ENCODE measurements at places on chromosomes 5 and 9.

DNA sequence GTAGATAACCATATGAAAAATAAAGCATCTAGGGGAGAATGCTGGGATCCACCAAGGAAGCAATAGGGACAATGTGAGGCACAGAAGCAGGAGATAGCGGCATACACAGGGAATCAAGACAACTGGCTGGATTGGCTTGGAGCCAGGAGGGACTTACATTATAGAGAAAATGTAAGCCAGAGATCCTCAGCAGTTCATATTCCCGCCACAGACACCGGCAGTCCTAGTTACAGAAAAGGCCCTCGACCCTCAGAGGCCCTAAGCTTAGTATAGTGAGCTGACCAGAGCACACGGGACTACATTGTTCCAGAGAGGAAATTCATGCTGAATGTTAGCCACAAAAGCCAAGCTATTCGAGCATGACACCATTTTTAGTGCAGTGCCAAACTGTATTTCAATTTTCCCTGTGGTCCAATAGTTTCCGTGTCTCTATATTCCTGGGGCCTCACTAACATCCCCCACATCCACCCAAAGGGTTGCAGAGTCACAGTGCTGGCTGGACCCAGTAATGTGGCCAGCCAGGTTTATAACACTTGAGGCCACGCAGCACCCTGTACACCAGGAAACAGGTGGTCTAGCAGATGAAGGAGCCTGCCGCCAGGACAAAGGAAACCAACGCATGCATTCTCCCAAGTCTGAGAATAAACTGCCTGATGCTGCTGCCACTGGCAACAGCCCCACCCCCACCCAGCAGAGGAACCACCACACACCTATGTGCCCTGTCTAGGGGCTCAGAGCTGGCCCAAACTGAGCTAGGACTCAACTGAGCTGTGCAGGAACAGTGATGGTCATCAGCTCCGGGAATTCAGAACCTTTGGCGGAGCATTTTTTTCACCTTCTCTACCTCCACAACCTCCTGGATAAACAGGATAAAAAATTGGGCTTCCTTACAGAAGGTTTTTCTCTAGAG, 693.2 kb upstream of the CHD1 start:
- DNase-seq: no peak

DNA sequence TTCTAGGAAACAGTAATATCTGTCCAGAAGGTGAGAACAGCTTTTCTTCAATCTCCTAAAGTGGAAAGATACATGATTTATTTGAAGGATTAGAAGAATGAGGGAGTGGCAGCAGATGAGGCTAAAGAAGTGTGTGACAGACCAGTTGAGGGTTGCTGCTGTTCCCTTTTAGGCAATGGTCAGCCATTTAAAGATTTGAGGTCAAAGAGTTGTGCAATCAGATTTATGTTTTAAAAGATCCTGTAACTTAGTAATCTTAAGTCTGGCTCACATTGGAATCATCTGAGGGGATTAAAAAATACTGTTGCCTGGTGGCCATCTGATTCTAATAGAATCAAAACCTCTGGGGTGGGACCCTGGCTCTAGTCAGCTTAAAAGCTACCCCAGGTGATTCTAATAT, 4.3 kb upstream of the SGCD start:
- DNase-seq: no peak

- DNase-seq: no peak
Measured at GRCh38 chr9:97629156-97629555, 4.0 kb downstream of the TSTD2 start.

GRCh38 chr9:123361731-123362510, 5.9 kb downstream of the CRB2 start:
- no peak for DNase-seq

DNA sequence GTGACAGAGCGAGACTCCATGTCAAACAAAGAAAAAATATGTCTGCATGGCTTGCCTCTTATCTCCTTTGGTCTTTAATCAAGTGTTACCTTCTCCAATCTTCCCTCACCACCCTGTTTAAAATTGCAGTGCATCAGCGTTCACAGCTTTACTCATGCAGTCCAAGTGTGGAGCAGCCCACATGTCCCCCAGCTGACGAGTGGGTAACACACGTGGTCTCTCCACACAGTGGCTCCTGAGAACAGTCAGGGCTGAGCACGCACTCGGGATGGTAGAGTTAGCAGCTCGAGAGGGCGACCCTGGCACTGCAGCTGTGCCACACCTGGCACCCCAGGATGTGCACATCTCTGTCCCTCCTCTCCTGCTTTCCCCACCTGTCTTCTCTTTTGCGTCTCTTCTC, 25.9 kb upstream of the CFAP157 start:
- no peak for DNase-seq

DNA sequence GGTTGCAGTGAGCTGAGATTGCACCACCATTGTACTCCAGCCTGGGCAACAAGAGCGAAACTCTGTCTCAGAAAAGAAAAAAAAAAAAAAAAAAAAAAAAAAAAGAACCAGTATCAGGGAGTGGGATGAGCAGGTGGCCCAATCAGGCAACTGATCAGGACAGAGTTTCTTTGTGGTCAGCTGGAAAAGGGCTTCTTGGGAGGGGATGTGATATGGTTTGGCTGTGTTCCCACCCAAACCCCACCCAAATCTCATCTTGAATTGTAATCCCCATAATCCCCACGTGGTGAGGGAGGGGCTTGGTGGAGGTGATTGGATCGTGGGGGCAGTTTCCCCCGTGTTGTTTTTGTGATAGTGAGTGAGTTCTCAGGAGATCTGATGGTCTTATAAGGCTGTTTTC, 4.7 kb upstream of the GCNT1 start:
- DNase-seq: no peak

- no peak for DNase-seq
Measured at GRCh38 chr9:14906000-14906399, 4.2 kb downstream of the FREM1 start.

DNA sequence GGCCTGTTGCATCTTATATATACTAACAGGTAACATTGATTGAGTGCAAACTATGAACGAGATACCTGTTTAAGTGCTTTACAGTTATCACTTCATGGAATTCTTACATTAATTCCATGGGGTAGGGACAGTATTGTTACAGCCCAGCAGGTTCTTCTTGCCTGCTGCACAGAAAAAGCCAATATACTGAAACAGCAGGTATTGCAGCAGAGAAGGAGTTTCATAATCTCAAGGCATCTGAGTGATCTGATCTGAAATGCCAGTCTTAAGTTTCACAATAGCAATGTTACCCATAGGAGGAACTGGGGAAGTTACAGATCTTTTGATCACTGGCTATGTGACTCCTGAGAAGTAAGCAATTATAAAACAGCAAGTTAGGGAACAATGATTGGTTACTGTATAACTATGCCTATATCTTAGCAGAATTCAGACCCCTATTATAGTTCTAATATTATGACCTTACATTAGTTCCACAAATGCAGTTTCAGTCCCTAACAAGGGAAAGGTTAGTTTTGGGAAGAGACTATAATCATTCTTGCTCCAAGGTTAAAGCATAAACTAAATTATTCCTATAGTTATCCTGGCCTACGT, 126.5 kb upstream of the BNC2 start:
- no peak for DNase-seq

- no peak for DNase-seq
Measured at GRCh38 chr5:174356536-174356935, 311.0 kb downstream of the NSG2 start.

DNA sequence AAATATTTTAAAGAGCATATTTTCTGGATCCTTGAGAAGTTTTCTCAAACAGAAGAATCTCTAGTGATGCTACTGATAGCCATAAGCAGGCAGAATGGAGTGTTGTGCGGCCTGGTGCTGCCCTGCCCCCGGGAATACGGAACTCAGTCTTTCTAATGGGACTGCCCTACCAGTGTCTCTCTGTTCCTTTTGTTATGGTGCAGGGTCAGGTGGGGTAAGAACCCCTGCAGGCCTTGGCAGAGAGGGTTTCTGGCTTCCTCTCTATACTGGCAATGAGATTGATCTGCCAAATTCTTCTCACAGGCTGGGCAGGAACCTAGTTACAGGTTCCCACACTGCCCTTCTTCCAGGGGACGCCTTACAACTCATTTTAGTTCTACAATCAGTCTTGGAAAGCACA, 2.6 kb downstream of the IL5 start:
- DNase-seq: no peak

GRCh38 chr5:93921001-93921400, 179.6 kb upstream of the POU5F2 start:
- DNase-seq: no peak

- no peak for DNase-seq
Measured at GRCh38 chr9:107972346-107972745, 482.8 kb upstream of the KLF4 start.

DNA sequence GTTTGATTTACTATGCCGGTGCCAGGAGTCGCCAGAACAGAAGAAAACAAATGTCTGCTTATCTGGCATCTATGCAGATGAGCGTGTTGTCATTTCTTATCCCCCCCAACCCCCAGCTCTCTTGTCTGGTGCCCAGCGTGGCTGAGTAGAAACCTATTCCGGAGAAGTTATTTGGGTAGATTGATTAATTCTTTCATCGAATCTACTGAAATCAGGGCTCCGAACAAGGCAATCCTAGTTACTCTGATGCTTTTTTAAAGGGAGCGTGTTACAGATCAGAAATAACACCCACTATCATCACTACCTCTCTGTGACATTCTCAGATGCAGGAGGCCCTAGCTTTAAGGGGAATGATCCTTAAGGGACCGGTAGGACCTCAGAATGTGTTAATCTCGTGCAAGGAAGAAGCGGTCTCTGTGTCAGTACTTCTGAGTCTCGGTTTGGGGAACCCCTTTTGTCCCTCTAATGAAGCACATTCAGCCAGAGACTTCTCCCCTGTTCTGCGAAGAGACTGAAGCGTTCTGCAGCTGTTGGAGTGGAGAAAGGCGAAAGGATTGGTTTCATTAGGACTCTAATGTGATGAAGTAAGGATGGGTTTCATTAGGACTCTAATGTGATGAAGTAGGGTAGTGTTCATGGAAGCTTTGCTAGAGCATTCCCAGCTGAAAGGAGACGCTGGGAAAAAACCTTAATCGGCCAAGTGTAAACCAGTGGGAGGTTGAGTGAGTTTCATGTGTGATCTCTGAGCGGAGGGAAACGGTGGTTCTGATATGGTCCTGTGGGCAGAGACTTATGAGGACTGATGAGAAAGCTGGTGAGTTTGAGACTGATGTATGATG, 1.5 kb downstream of the PIP5K1B start:
- DNase-seq: no peak

DNA sequence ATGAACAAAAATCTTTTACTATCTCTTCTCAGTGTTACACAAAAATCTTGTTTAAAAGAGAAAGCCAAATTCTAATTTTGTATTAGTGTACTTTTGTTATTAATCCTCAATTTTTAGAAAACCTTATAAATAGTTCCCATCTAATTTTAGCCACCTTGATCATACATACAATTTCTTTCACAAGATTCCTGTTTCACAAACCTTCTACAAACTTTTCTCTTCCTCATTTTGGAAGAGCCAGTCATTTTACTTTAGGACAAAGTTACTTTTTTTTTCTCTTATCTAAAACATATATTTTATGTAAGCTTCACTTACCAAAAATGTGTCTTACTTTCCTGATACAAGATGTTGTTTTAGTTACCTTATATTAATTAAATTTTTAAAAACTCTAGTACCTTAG, 161.3 kb downstream of the YIPF5 start:
- DNase-seq: no peak

DNA sequence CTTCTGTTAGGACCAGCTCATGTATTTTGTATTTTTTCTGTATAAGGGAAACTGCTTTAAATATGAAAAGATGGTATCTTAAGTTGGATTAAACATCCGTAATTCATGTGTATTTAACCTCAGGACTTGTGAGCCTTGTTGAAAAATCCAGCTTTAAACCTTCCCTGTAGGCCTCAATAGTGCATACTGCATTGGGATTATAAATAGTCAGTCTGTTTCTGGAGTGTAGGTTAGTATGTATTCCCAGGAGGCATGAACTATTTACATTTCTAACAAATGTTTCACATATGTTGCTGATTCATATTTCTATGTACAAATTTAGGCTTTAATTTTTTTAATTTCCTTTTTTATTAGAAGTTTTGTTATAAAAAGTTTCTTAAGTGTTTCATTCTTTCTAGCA, 137.9 kb upstream of the GRHPR start:
- DNase-seq: no peak

DNA sequence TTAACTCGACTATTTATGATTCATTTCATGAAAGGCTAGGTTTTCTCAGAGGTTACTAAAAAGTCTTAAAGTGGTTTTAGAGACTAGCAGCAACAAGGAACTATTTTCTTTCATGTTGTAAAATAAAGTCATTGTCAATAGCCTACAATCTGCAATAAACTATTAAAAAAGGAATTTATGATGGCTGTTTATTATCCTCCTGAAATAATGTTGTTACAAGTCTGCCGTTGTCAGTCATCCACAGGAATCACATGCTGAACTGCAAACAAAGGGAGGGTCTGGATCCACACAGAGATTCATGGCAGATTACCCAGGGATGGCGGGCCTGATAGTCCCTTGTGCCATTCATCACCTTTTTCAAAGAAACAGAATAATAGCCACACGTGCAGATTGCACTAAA, 49.2 kb downstream of the TMEM174 start:
- DNase-seq: no peak

DNA sequence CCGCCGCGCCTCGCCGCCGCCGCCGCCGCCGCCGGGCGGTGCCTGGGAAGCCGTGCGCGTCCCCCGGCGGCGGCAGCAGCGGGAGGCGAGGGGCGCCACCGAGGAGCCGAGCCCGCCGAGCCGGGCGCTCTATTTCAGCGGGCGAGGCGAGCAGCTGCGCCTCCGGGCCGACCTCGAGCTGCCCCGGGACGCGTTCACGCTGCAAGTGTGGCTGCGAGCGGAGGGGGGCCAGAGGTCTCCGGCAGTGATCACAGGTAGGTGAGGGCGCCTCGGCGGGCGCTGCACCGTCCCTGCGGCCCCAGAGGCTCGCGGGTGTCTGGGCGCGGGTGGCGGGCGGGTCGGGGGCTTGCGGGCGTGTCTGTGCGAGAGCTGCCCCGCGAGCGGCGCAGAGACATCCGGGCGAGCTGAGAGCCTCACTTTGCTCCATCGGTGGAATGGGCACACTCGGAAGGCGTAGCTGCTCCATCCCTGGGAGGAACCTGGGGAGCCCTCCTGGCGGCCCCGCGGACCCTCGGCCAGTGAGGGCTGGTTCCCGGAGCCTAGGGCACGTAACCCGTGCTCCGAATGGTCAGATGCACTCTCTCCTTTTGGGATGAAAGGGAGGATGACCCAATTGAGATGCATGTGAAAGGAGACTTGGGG, 864 bp downstream of the PAPPA start:
- no peak for DNase-seq

GRCh38 chr9:127886401-127886972, 9.0 kb upstream of the AK1 start:
- DNase-seq: no peak

- DNase-seq: no peak
Measured at GRCh38 chr9:137256856-137257255, 1.7 kb downstream of the NELFB start.

GRCh38 chr5:78289911-78290310, 4.6 kb downstream of the AP3B1 start:
- DNase-seq: no peak

- no peak for DNase-seq
Measured at GRCh38 chr5:149878371-149878770, 66.2 kb downstream of the PDE6A start.

DNA sequence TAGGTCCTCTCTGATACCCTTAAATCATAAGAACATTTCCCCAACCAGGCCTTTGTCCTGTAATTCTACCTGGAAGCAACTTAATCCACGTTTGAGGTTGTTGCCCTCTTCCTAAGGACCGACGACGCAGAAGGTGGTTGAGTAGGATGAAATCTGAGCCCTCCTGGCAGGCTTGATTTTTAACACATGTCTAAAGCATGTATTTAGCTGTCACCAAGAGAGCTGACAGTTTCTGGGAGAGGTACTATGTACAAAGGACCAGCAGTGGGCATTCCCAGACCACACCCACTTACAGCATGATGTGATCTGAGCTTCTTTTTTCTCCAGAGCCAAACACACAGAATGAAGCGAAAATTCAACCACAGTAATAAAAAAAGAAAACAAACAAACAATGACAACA, 260.9 kb downstream of the SH3GL2 start:
- no peak for DNase-seq

All from T-helper 22 cell (primary cell).